Karpas-422 (cell line): ENCODE measurements at places on chromosomes 7 and 10. TPM values are rescaled to one million over a fixed set of nuclear protein-coding genes. Genes with fewer than 3 reads are reported as not detected.

AGAP6 gene
- 12.0 and 17.1 TPM in 2 replicates for total RNA-seq

- no peaks in the 10 kb centered on the region for H3K27me3 ChIP-seq
- H3K4me1 ChIP-seq, result no peaks in the 10 kb centered on the region
- no peak overlapping the region for H3K4me3 ChIP-seq
- DNase-seq, result no peak
Observed at GRCh38 chr10:124166431-124167125, 73.2 kb upstream of the CHST15 start.

DOCK1 gene
- not detected in 2 replicates for total RNA-seq

DNA sequence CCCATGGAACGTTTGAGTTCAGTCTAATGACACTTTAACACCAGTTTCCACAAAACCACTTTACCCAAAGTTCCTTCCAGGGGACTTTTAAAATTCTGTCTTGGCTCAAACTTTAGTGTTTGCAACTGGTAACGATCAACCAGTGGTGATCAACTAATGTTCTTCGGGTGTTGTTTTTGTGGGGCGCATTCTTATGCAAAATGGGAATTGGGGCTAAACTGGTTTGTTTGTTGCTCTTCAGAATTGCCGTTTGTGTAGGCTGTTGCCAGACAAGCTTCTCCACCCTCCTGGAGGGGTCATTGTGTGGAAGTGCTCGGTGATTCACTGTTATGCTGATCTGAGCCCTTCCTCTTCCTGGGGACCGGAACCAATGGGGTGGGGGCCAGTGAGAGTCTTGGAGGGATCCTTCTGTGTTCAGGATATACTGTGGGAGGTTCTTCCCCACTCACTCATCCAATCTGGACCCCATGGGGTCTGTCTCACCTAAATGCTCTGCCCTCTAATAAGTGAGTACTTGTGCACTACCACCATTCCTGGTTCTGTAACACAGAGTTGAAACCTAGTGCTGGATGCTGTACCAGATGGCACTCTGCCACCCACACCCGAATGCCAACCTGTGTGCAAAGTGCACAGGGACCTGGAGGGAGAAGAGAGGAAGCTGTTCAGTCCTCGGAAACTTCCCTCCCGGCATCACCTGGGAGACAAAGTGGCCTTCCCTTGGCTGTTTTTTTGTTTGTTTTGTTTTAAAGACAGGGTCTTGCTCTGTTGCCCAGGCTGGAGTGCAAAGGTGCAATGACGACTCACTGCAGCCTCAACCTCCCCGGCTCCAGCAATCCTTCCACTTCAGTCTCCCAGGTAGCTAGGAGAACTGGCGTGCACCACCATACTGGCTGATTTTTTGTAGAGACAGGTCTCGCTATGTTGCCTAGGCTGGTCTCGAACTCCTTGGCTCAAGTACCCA is 2.1 kb downstream of the NFE2L3 start:
- no peak overlapping the region for H3K4me3 ChIP-seq
- no peaks in the 10 kb centered on the region for H3K4me1 ChIP-seq
- H3K36me3 ChIP-seq, result no peaks in the 10 kb centered on the region

- H3K36me3 ChIP-seq, result no peaks in the 10 kb centered on the region
- no peak overlapping the region for H3K27ac ChIP-seq
- no peaks in the 10 kb centered on the region for H3K4me1 ChIP-seq
- no peak for DNase-seq
Observed at GRCh38 chr7:150968734-150969372, 9.3 kb downstream of the KCNH2 start.

DNA sequence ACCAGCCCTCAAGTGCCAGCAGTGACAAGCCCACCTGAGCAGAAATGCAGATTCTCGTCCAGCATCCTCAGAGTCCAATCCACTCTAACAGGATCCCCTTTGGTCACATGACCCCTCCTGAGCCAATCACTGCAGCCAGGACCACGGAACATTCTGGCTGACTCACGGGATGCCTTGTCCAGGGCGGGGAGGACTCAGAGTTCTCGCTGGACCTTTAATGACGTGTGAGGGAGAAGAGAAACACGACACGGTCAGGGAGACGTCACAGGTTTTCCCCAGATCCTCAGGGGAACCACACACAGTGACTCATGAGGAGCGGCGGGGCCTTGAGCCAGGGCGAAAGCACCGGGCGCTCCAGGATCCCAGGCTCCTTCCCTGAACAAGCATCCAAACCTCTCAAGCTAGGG is 155.7 kb downstream of the PTPRN2 start:
- DNase-seq, result no peak
- no peak overlapping the region for H3K4me3 ChIP-seq
- no peak overlapping the region for H3K27ac ChIP-seq
- H3K4me1 ChIP-seq, result no peaks in the 10 kb centered on the region

DNA sequence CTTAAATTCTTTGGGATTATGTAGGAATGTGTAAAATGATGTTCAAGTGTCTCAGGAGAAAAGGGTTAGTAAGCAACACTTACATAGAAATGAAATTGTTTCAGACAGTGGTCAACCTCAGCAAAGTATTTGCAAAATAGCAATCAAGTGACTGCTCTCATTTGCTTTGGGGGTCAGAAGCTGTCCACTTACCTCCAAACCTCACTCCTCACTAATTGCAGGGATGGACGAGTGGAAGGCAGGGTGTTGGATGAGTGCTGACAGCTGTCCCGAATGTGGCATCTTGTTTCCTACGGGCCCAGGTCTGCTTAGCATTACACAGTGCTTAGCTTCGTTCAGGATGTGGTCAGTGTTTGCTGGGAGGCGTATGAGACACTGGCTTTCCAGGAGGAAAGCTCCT is 437.0 kb downstream of the SUGCT start:
- H3K4me3 ChIP-seq, result no peak overlapping the region
- no peak for DNase-seq
- H3K4me1 ChIP-seq, result no peaks in the 10 kb centered on the region
- no peaks in the 10 kb centered on the region for H3K36me3 ChIP-seq
- H3K27ac ChIP-seq, result no peak overlapping the region

DNA sequence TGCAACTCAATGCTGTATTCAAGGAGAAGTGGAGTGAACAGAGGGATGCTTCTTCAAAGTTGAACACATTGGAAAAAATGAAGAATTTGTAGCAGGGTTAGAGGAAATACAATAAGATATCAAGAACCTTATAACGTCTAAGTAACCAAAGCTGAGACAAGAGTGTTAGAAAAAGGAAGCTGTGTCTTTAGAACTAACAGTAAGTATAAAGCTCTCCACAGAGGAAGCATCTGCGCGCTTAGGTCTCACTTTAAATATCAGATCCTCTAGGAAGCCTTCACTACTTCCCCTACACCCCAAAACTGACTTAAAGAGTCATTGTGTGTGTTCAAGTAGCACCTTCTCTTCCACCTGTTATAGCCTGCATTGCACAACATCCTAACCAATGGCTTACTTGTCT is 43.0 kb downstream of the CH25H start:
- no peak for DNase-seq
- peak overlapping the region; percentile 22; the same call in 1 of the 2 replicates for H3K4me3 ChIP-seq
- H3K36me3 ChIP-seq, result no peaks in the 10 kb centered on the region
- H3K27ac ChIP-seq, result no peak overlapping the region

DNA sequence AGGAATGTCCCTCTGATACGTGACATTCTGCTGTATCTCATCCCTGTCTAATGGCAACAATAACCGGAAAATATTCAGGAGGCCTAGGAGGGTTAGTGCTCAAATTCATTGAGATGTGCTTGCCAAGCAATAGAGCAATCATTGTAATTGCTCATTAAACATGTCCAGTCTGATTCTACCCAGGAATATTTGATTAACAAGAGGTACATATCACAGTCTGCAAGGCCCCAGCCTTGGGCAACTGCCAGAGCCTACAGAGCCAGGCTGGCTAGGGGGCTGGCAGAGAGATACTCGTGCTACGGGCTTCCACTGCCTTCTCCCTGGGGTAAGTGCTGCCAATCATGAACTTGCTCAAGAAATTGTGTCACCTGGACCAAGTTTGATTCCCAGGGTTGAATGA is 99.1 kb downstream of the ALOX5 start:
- no peaks in the 10 kb centered on the region for H3K27me3 ChIP-seq
- no peak for DNase-seq
- H3K4me1 ChIP-seq, result peaks cover 11% of the 10 kb centered on the region

- no peaks in the 10 kb centered on the region for H3K36me3 ChIP-seq
- no peak for DNase-seq
- no peak overlapping the region for H3K4me3 ChIP-seq
- no peaks in the 10 kb centered on the region for H3K4me1 ChIP-seq
Observed at GRCh38 chr10:111103196-111103840, 26.5 kb downstream of the ADRA2A start.

GPR26 gene
- total RNA-seq, result not detected in 2 replicates

GRCh38 chr7:33973231-33974015 is 68.1 kb downstream of the BMPER start:
- no peaks in the 10 kb centered on the region for H3K27me3 ChIP-seq
- no peak overlapping the region for H3K27ac ChIP-seq
- no peaks in the 10 kb centered on the region for H3K4me1 ChIP-seq

MYPN gene
- not detected in 2 replicates for total RNA-seq

NME8 gene
- not detected in 2 replicates for total RNA-seq

- H3K27ac ChIP-seq, result no peak overlapping the region
- H3K27me3 ChIP-seq, result no peaks in the 10 kb centered on the region
- no peaks in the 10 kb centered on the region for H3K4me1 ChIP-seq
- no peaks in the 10 kb centered on the region for H3K36me3 ChIP-seq
- no peak overlapping the region for H3K4me3 ChIP-seq
- DNase-seq, result no peak
Observed at GRCh38 chr10:127948791-127949190, 41.9 kb downstream of the PTPRE start.
